ENCODE measurements at places on chromosomes 5 and 9. TPM values are rescaled to one million over a fixed set of nuclear protein-coding genes. Genes with fewer than 3 reads are reported as not detected.

Gene STPG3
- total RNA-seq: not detected

Gene PCDHB8
- 3.5 TPM for total RNA-seq

Gene NPR3
- total RNA-seq: 0.57 TPM

Gene SEC16A
- total RNA-seq: 52.0 TPM

Gene MARVELD2
- total RNA-seq: 31.8 TPM

Gene CDX1
- total RNA-seq: 0.25 TPM

Gene LCN9
- 0.46 TPM for total RNA-seq

Gene FGFR4
- total RNA-seq: 123 TPM

Gene LRRC14B
- not detected for total RNA-seq

Gene CENPH
- total RNA-seq: 82.7 TPM

Gene TNFSF15
- total RNA-seq: not detected

Gene PCDHA9
- 2.6 TPM for total RNA-seq

Gene SLC9A3
- total RNA-seq: 0.95 TPM

Gene CNTLN
- 12.2 TPM for total RNA-seq

Gene HRH2
- 2.7 TPM for total RNA-seq

Gene SCGB3A1
- 0.57 TPM for total RNA-seq

Gene WDR31
- total RNA-seq: 3.4 TPM

Gene IL3
- total RNA-seq: not detected

Gene ANKRD34B
- total RNA-seq: 0.20 TPM

Gene WNT8A
- total RNA-seq: 2.2 TPM

Gene OTP
- total RNA-seq: not detected

Gene PCDHGA2
- total RNA-seq: 1.4 TPM

Gene ZNF454
- not detected for total RNA-seq

Gene RANBP17
- total RNA-seq: 17.6 TPM

Gene PHYHD1
- total RNA-seq: 15.5 TPM

Gene UGCG
- total RNA-seq: 20.0 TPM

Gene CARD9
- total RNA-seq: 0.38 TPM

Gene HSPA5
- 516 TPM for total RNA-seq
